ENCODE measurements at places on chromosomes 11 and 22.
A peak's percentile ranks its signal among the peaks of the same experiment; 100 is the strongest.

DNA sequence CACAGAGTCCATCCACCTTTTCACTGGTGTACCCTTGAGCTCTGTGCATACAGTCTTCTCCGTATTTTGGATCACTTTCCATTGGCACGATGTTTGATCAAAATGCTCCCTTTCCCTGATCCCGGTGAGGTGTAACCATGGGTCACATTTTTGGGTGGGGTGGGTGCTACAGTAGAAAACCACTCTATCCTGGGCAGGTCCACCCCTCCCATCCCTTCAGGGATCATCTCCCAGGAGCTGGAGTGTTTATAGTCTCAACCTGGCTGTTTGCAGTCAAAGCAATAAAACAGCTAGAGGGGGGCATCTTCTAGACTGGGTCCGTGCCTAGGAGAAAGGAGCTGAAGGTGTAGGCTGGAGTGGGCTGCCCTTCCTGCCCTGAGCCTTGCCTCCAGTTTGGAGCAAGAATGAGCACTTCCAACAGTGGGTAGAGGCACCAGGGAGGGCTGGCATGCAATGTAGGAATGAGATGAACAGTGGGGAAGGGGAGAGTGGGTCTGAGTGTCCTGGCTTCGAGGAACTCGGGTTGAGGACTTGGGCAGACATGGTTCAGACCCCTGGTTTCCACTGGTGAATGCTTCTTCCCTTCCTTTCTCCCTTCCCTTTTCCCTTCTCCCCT lies 38.8 kb downstream of the RNF141 start:
- DNase-seq, result no peak

DNA sequence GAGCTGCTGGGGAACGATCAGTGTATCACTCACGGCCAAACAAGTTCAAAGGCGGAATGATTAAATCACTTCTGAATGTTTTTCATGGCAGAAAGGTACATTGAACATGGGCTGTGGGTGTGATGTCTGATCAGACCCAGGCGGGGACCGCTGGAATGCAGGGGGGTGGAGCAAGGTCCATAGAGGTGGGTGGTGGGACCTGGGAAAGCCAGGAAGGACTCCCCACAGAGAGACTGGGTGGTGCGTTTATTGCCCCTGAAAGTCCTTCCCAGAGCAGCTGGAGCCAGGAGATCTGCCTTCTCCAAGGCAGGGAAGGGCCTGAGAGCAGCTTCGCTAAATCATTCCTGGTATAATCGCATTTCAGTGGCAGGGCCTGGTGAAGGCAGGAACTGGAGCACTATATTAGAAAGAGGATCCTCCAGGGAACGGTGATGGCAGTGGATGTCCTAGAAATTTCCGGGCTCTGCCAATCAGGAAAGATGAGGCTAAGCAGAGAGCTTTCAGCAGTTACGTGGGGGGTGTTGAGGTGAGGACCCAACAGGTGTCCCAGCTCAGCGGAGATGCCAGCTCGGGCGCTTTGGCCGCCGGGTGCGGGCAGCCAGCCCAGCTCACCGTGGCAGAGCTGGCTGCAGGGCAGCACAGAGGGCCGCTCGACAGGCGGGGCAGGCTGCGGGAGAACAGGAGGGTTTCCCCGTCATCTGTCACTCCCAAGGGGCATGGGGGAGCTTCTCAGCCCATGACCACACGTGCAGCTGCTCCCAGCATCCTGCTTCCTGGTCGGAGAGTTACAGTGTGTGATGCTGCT lies 271.7 kb downstream of the CTTN start:
- no peak for DNase-seq

DNA sequence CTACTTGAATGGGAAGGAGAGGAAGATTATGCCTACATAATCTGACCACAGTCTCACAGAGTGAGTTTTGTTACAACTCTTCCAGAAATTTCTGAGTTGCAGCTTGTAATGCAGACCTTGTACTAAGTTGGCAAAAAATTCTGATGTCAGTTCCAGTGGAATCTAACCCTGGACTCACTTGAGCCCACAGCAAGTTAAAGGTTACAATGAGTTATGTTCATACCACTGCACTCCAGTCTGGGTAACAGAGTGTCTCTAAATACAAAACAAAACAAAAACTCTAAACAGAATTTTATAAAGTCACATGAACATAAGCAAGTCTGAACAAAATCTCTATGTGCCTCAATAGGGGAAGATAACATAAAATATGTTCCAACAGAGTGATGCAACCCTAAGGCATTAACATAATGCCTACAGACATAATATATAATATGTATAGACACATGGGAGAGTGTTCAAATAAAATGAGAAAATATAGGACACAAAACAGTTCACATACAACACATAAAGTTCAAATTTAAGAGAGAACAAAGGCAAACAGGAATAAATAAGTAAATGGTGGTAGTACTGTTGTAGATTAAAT lies 1.1 kb downstream of the GLYAT start:
- DNase-seq, result no peak

- DNase-seq, result no peak
Observed at GRCh38 chr11:79430280-79430679, 10.6 kb downstream of the TENM4 start.

- no peak for DNase-seq
Observed at GRCh38 chr11:35662061-35662648, 420 bp upstream of the TRIM44 start.

- DNase-seq, result no peak
Observed at GRCh38 chr11:131504199-131504949, 134.0 kb downstream of the NTM start.

DNA sequence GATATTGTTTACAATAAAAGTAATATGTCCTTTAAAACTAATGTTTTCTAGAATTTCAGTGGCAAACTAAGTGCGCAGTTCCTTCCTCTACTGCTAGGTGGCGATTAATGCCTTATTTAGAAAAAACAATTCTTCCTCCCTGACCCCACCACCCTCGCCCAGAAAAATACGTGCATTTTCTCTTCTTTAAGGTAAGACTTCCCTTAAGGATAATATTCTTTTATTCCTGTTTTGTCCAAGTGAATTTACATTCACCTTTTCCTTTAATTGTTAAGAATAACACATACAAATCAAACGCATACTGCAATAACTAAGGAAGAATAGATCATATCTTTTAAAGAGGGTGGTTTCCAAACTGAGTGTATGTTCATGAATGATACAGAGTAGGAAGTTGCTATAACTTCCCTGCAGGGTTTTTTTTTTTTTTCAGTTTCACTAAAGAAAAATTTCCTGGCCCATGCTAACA lies 17.0 kb upstream of the PSMA1 start:
- peak; percentile 15 for DNase-seq

- no peak for DNase-seq
Observed at GRCh38 chr11:78438298-78438975, 20.8 kb upstream of the GAB2 start.

GRCh38 chr11:117145393-117145761 lies 1.3 kb downstream of the PAFAH1B2 start:
- DNase-seq, result peak; percentile 32

DNA sequence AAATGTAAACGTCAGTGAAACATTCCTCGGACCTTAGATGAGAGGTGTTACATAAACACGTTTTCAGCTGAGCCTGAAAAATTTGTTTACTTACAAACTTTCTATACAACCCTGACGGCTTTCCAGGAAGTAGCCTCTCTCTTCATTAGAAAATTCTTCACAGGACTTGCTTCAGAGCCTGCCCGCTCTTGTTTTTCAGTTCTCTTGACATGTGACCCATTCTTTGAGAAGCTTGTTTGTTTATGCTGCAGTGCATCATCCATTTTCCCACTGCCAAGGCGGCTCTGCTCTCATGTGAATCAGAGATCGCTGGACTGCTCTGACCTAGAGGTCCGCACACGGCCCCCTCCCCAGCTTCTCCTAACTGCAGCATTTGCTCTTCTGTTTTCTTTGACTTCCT lies 47.9 kb upstream of the ARHGAP42 start:
- peak; percentile 83 for DNase-seq

GRCh38 chr11:119100994-119101758 lies 477 bp downstream of the DPAGT1 start:
- no peak for DNase-seq

GRCh38 chr11:105071089-105071732 lies 26.1 kb upstream of the CARD16 start:
- DNase-seq, result no peak

GRCh38 chr22:46010207-46010867 lies 33.4 kb upstream of the WNT7B start:
- DNase-seq, result peak; percentile 55

DNA sequence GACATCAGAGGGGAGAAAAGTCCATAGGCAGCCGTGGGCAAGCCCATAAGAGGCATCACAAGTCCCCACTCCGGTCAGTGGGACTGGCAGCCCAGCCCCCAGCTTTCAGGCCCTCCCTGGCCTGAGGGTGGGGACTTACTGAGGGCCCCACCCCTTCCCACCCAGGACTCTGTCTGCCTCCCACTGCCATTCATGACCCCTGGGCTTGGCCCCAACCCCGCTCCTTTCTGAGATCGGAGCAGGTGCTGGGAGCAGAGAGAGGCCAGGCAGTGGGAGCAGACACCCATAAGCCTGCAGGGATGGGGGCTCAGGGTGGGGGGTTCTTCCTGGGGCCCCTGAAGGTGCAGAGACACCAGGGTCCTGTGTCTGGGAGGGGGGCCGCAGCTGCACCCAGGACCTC lies 5.1 kb downstream of the UPK2 start:
- DNase-seq, result no peak

- DNase-seq, result peak; percentile 48
Observed at GRCh38 chr11:43933608-43934551, 8.6 kb upstream of the C11orf96 start.

Measured in IMR-90 (cell line).